ENCODE measurements at places on chromosomes 5 and 9. TPM values are rescaled to one million over a fixed set of nuclear protein-coding genes. Genes with fewer than 3 reads are reported as not detected.

Gene BAAT
- total RNA-seq = not detected

Gene WDR38
- not detected for total RNA-seq

Gene SLCO4C1
- total RNA-seq = 0.58 TPM

Gene FAM151B
- 4.0 TPM for total RNA-seq

Gene PIP5KL1
- 2.2 TPM for total RNA-seq

Gene RNF208
- 5.9 TPM for total RNA-seq

Gene RNF14
- total RNA-seq = 79.4 TPM

Gene NR5A1
- not detected for total RNA-seq

Gene PRSS3
- not detected for total RNA-seq

Gene FABP6
- total RNA-seq = not detected

Gene PCSK1
- total RNA-seq = 1.6 TPM

Gene IFNA21
- total RNA-seq = not detected

Gene ANKRD34B
- 0.10 TPM for total RNA-seq

Gene IFNE
- total RNA-seq = not detected

Gene MEF2C
- total RNA-seq = 62.2 TPM

Gene TTC23L
- not detected for total RNA-seq

Gene IFNA10
- not detected for total RNA-seq

Gene SH2D3C
- 28.1 TPM for total RNA-seq

Gene PCDHA6
- total RNA-seq = 0.32 TPM

Gene C9orf153
- total RNA-seq = 0.55 TPM

Gene C5
- 2.1 TPM for total RNA-seq

Gene CDH6
- total RNA-seq = 1.3 TPM

Gene PCDHB11
- 2.0 TPM for total RNA-seq

Gene SLC36A2
- total RNA-seq = not detected

Gene PLK2
- total RNA-seq = 23.7 TPM

Gene SLC36A3
- not detected for total RNA-seq

Gene ZNF474
- 0.26 TPM for total RNA-seq

Gene RASGRF2
- total RNA-seq = 30.7 TPM

Gene ALDOB
- total RNA-seq = 4.7 TPM
